ENCODE measurements at places on chromosomes 4 and X.
A peak's percentile ranks its signal among the peaks of the same experiment; 100 is the strongest.

DNA sequence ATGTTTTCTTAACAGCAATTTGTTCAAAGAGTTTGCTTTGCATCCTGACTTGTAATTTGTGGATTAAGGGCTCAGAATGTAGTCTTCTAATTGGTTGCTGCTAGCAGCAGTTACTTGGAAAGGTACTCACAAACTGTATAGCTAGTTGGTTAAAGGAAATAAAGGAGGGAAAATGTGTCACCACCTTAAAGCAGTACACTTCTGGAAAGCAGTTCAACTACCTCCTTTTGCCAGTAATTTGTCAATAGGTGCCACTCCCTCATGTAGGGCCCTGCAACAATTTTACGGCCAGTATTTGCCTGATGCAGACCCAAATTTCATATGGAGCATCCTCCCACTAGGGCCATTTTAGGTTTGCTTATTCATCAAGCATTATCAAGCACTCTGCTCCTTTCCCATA lies 20.8 kb downstream of the AMOT start:
- DNase-seq, result no peak

- DNase-seq, result no peak
Measured at GRCh38 chr4:100177126-100177525, 13.1 kb downstream of the DDIT4L start.

- DNase-seq, result no peak
Measured at GRCh38 chr4:53653484-53654053, 62.3 kb upstream of the LNX1 start.

DNA sequence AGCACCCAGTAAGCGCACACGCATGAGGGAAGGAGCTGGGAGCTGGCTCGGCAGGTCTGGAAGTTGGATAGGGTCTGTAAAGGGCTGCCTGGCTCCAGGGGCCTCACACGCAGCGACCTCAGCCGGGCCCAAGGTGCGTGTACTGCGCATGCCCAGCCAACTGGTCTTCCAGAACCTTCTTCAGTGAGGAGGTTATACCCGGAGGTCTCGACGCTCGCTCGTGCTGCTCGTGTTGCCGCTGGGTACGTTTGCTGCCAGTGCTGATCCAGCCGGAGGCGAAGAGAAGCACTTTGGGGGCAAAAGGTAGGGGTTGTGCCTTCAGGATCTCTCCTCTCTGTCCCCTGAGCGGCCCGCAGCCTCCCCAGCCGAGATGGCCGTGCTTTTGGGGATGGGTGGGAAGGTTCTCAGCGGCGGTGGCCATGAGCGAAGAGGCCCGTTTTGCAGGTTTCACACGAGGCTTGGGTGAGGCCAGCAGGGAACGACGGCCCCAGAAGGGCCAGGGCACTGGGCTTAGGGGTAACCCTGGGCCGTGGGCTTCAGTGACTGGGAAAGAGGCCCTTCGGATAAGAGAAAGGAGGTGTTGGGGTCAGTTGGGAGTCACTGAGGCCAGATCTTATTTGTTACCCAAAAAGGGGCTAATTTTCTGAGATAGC lies 3.8 kb upstream of the CXCL9 start:
- DNase-seq, result no peak

- DNase-seq, result no peak
Measured at GRCh38 chr4:69750346-69750745, 10.1 kb downstream of the SULT1B1 start.

DNA sequence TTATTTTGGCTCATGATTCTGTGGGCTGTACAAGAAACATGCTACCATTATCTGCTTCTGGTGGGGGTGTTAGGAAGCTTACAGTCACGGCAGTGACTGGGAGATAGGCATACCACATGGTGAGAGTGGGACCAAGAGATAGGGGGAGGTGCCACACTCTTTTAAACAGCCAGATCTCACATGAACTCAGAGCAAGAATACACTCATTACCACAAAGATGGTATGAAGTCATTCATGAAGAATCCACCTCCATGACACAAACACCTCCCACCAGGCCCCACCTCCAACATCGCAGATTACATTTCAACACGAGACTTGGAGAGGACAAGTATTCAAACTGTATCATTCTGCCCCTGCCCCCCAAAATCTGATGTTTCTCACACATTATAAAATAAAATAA lies 2396.7 kb downstream of the PCDH7 start:
- DNase-seq, result no peak

GRCh38 chr4:26069218-26069617 lies 155.2 kb downstream of the SMIM20 start:
- no peak for DNase-seq

- DNase-seq, result no peak
Measured at GRCh38 chrX:68438575-68438974, 5.3 kb upstream of the OPHN1 start.

GRCh38 chr4:67885762-67886161 lies 2.0 kb upstream of the TMPRSS11D start:
- no peak for DNase-seq

- no peak for DNase-seq
Measured at GRCh38 chr4:143377611-143378099, 41.0 kb downstream of the GAB1 start.

GRCh38 chrX:118593407-118593806 lies 97.8 kb downstream of the DOCK11 start:
- no peak for DNase-seq

GRCh38 chrX:90026730-90027129 lies 105.0 kb downstream of the TGIF2LX start:
- DNase-seq, result no peak

DNA sequence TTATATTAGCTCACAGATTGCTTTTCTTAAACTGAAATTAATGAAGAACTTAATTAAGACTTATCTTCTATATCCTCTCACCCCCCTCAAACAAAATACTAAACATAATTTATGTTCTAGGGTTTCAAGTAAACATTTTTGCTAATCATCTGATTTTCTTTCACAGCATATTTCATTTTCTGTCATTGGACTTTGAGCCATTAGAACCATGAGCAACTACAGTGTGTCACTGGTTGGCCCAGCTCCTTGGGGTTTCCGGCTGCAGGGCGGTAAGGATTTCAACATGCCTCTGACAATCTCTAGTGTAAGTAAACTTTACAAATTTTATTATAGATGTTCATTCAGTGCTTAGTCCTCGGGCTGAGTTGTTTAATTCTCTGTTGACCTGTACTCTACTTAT lies 3.3 kb downstream of the PDLIM5 start:
- DNase-seq, result no peak

DNA sequence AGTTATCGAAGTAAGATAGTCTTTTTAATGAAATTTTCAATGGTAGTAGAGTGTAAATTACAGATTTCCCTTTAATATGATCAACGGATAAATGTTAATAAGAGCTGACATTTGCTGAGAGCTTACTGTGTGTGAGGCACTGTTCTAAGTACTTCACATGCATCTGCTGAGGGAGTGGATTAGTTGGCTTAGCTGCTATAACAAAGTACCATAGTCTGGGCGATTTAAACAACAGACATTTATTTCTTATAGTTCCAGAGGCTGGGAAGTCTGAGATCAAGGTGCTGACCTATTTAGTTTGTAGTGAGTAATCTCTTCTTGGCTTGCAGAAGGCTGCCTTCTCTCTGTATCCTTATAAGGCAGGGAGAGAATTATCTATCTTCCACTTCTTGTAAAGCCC lies 174.3 kb downstream of the CEP135 start:
- DNase-seq, result no peak

- DNase-seq, result no peak
Measured at GRCh38 chr4:10006231-10006600, 15.1 kb downstream of the SLC2A9 start.

DNA sequence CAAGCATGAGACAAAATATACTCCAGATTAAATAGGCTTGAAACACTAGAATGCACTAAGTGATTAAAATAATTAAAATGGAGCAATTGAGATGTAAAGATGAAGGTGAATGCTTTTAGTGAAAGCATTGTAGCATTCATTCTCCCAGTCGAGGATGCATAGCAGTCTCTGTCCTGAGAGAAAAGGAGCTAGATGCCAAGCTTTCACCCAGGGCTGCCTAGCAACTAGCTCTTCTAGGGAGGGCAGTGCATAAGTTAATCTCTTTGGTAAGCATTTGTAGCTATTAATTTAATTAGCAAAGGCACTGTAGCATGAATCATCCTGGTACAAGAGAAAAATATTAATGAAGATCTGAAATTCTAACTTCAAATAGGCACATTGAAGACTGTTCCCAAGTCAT lies 1014.8 kb downstream of the C4orf33 start:
- no peak for DNase-seq

DNA sequence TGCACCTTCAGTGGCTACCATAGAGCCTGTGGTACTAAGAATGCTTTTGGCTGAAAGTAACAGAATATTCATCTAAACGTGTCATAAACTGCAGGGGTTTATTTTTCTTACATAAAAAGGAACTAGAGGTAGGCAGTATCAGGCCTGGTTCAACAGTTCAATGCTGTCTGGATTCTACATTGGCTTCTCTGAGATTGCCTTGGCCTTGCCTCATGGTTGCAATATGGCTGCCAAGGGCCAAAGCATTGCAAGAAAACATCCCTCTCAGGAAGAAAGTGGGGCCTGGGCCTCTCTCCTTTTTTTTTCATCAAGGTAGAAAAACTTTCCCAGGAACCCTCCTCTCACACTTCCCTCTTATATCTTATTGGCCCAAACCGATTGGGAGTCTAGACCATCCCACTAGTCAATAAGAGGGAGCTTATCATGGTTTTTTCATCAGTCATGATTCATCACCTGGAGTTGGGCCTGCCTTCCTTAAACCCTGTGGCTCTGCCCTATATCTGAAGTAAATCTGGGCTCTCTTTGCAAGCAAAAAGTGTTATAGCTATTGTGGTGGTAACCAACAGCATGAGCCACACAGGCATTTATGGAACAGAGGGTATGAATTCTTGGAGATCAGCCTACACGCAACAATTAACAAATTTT lies 1.8 kb upstream of the DOCK11 start:
- no peak for DNase-seq

- no peak for DNase-seq
Measured at GRCh38 chr4:111595456-111595855, 549.8 kb upstream of the FAM241A start.

GRCh38 chr4:72641611-72642010 lies 72.6 kb upstream of the ADAMTS3 start:
- DNase-seq, result no peak

DNA sequence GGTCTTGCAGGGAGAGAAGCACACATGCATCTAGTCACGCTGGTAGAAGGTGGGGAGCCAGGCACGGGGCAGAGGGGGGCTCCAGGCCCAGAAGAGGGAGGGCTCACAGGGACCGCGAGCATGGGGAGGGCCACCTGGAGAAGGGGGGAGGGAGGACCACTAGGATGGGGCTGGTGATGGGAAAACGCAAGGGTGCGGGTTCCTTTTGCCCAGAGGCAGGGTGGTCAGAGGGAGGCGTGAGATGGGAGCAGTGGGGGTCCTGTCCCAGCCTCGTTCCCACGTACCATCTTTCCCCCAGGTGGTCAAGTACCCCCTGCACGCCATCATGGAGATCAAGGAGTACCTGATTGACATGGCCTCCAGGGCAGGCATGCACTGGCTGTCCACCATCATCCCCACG lies 30.7 kb downstream of the WFS1 start:
- no peak for DNase-seq

- DNase-seq, result no peak
Measured at GRCh38 chrX:78199851-78200250, 60.4 kb upstream of the TAF9B start.

GRCh38 chrX:108439961-108440696 lies 491 bp downstream of the COL4A5 start:
- peak; percentile 7 for DNase-seq

- no peak for DNase-seq
Measured at GRCh38 chrX:2874222-2875135, 45.7 kb downstream of the GYG2 start.

DNA sequence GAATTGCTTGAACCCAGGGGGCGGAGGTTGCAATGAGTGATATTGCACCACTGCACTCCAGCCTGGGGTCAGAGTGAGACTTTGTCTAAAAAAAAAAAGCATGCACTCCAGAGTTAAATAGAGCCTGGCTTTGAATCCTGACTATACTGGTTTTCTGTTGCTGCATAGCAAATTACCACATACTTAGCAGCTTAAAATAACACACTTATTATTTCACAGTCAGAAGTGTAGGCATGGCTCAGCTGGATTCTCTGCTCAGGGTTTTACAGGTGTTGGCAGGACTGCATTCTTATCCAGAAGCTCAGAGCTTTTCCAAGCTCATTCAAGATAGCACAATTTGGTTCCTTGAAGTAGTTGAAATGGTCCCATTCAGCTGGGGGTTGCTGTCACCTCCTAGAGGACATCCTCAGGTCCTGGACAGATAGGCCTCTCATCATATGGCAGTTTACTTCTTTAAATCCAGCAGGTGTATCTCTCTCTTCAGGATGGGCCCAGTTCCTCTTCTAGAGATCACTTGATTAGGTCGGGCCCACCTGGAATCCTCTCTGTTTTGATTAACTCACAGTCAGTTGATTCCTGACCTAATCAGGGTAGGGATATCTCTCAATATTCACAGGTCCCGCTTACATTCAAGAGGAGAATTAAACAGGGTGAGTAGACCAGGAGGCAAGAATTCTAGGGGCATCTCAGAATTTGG lies 26.8 kb downstream of the DOCK11 start:
- DNase-seq, result no peak

DNA sequence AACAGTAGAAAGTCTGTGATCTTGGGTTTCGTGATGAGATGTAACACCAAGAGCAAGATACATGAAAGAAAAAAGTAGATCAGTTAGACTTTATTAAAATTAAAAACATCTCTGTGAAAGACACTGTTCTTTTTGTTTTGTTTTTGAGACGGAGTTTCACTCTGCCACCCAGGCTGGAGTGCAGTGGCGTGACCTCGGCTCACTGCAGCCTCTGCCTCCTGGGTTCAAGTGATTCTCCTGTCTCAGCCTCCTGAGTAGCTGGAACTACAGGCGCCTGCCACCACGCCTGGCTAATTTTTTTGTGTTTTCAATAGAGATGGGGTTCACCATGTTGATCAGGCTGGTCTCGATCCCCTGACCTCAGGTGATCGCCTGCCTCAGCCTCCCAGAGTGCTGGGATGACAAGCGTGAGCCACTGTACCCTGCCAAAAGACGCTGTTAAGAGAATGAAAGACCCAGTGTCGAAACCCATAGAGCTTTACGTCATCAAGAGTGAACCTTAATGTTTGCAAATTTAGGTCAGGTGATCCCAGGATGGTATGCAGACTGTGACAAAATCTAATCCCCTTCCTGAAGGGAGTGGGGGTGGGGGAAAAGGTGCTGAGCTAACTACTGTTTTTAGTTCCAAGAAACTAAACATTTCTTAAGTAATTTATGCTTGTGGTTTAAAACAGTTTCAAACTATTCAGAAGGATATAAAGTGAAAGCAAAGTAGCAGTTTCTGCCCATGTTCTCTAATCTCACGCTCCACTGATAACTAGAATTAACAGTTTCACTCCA lies 8.0 kb downstream of the OFD1 start:
- DNase-seq, result no peak

DNA sequence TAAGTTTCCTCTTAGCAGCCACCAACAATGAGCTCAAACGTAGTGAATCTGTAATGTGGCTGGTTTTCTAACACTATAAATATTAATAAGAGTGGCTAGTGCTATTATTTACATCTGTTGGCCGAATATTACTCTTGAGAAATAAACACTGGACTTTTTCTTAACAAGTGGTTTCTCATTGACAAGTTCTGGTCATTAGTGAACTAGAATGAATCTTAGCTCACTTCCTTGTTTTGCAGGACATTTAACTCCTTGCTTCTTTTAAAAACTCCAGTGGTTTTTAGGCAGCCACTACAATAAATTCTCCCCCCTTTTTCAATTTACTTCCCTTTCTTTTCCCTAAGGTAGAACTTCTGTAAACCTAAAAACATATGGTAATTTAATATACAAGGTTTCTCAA lies 177.2 kb downstream of the ARAP2 start:
- DNase-seq, result no peak
